Cardiac fibroblast (primary cell): ENCODE measurements at places on chromosomes 16 and 17.
A peak's percentile ranks its signal among the peaks of the same experiment; 100 is the strongest.

GRCh38 chr16:1771188-1771863 is at the start of gene NME3:
NME3 (minus strand) TSS chr16:1771543; CDS start chr16:1771534, 9 bp downstream.
- DNase-seq: peak; percentile 71

DNA sequence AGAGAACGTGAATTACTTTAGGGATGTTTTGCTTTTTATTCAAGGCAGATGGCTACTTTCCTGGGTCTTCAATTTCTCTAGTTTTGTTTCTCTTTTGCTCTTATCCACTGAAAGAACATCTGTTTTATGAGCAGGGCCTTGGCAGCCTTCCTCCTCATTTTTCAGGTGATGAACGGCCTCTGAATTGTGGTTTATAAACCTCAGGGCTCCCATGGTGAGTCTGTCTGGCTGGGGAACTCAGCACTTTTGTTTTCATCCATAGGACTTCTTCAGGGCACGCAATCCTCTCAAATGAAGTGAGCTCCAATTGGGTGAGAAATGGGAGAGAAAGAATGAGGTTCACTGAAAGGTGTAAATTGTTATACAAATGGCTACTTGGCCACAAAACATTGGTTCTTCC is 186.4 kb upstream of the ERCC4 start:
- DNase-seq: no peak

DNA sequence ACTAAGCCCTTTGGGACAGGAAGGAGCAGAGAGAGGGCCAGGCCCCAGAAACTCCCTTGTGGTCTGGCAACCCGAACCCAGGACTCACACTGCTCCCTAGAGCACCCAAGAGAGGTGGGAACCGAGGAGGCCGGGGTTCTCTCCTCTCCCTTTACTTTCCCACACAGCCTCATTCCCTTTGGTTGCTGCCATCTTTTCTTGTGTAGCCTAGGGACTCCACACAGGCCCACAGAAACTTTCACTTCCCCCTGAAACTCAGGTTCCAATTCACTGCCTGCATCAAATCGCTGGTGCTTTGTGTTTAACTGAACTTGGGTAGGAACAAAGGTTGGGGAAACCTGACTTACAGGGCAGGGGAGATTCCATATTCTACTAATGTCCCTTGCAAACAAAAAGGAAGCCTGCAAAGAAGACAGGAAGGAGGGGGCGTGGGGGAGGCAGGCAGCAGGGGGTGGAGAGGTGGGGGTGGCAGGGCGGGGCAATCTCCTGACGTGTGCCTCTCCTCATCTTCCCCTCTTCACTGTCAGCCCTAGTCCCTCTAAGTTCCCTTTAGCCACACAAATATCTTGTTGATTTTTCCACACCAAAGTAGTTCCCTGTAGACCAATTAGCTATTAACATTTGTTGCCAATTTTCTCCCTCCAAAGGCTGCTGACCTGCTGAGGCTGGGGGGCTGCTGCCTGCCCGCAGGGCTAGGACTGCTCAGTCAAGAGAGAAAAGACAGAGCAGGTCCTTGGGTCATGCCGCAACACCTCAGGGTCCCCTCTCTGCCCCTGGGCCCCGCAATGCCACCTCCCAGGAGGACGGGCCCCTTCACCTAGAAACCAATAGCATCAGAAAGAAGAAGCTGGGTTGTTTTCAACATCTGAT is 8.0 kb downstream of the ST3GAL2 start:
- DNase-seq: no peak

- DNase-seq: no peak
These were observed 131.7 kb upstream of the HSBP1 start for GRCh38 chr16:83676086-83676485.

DNA sequence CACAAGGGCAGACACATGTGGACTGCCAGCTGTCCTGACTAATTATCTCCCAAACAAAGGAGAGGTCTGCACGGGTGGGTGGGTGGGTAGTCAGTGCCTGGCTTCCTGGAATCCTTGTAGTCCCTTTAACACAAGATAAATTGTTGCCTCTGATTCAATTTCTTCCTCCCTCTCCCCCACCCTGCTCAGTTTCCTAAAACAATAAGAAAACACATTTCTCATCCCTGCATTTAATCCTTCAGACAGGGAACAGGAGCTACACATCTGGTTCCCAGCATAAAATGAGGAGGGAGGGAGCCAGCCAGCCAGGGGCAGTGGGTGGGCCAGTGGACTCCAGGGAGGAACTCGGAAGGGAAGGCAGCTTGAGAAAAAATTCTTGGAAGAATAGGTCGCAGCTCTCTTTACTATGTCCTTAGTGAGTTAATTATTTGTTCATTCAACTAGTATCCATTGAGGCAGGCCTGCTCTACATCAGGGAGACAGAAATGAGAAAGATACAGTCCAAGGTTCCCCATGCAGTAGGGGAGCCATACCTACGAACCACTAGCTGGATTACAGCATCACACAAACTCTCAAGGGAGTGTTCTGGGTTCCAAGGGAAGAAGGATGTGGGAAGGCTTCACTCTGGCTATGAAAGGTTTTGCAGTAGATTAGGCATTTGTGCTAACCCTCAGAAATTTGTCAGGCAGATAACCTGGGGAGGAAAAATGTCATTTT is 58.3 kb downstream of the CCT6B start:
- no peak for DNase-seq

- DNase-seq: no peak
These were observed 21.9 kb downstream of the GPR142 start for GRCh38 chr17:74389084-74389753.

GRCh38 chr17:61947367-61948078 is 19.7 kb upstream of the INTS2 start:
- DNase-seq: no peak

DNA sequence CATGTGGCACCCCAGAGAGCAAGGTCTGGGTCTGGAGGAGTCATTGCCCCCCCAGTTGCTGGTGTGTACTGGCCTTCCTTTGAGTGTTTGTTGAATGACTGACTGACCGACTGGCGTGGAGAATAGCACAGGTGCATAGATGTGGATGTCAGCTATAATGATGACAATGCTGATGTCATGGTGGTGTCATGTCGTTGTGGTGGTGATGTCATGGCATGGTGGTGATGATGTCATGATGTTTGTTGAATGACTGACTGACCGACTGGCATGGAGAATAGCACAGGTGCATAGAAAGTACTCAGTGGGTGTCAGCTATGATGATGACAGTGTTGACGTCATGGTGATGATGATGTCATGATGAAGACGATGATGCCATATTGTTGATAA is 22.1 kb downstream of the TMEM114 start:
- DNase-seq: no peak

DNA sequence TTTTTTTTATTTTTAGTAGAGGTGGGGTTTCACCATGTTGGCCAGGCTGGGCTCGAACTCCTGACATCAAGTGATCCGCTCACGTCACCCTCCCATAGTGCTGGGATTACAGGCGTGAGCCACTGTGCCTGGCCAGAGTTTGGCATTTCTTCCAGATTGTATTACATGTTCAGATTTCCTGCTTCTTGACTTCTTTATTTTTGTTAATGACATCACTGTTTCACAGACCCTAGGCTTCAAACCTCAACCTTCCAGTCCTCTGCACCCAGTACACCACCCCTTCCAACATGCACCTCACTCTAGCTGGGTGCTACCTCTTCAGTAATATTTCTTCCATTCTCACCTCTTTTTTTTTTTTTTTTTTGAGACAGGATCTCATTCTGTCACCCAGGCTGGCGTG is 53.6 kb upstream of the ZFHX3 start:
- DNase-seq: no peak

DNA sequence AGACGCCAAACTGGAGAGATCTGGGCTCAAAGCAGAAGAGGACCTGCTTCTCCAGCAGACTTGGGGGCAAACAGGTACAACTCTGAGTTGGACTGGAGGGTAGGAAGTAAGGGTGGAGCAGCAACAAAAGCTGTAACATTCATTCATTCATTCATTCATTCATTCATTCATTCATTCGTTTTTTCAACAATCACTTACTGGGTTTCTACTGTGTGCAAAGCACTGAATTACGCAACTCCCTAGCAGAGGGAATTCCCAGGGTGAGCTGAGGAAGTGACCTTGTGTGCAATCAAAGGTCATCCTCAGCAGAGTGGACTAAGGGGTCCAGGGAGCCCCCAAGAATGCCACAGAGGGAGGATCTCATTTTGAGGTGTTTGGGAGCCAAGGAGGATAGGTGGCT is 231.1 kb upstream of the SDK2 start:
- DNase-seq: no peak

GRCh38 chr17:2361010-2361760 is 23.9 kb downstream of the SGSM2 start:
- DNase-seq: no peak

DNA sequence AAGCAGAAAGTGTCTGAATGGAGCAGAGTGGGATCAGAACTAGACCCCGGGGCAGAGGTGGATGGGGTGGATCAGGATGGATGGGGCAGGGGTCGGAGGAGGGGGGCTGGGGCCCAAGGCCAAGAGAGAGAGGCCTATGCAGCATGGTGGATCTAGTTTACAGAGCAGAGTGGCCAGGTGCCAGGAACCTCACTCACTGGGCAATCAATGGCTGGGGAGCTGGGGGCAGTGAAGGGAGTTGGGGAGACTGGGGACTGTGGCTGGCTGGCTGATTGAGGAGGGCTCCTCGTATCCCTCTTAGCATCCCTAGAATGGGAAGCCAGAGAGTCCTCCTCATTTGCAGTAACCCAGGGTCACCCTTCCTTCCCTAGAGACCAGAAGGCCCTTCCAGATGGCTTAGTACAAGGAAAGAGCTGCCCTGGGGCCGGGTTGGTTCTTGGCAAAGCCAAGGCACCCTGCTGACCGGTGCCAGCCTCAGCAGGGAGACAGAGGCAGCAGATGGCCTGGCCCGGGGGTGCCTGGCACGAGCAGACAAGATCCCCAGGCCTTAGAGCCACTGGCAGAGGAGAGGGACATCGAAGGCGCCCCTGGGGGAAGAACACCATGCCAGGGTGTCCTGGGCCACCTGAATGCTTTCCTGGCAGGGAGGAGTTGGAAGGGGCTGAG is 36.8 kb downstream of the SRCIN1 start:
- DNase-seq: no peak

- DNase-seq: peak; percentile 60
These were observed 30.8 kb downstream of the HLF start for GRCh38 chr17:55295411-55296170.

- no peak for DNase-seq
These were observed at the start of gene CLDN9 for GRCh38 chr16:3012828-3013420. CLDN9 (plus strand) TSS chr16:3012923; CDS start chr16:3013363, 440 bp downstream.

- no peak for DNase-seq
These were observed 2.9 kb downstream of the CIITA start for GRCh38 chr16:10879681-10880589.

- peak; percentile 95 for DNase-seq
These were observed 13.4 kb downstream of the CMC2 start for GRCh38 chr16:80993307-80993706.

- DNase-seq: peak; percentile 91
These were observed 2.3 kb upstream of the SOX9 start for GRCh38 chr17:72118335-72119076.

DNA sequence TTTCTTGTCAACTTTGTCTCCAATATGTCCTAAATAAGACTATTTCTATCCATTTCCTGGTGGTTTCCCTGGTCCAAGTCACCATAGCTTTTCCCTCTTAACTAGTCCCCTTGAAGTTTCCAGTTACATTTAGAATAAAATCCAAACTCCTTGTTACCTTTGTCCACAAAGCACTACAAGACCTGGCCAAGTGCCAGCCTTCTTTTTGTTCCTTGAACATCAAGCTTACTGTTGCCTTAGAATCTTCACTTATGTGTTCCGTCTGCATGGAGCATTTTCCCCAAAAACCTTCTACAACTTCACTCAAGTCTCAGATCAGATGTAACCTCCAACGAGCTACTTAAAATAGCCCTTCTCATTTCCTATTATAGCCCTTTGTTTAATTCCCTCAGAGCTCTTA is 101.4 kb downstream of the ITFG1 start:
- no peak for DNase-seq

- DNase-seq: no peak
These were observed 183.5 kb upstream of the MAF start for GRCh38 chr16:79784007-79784406.

DNA sequence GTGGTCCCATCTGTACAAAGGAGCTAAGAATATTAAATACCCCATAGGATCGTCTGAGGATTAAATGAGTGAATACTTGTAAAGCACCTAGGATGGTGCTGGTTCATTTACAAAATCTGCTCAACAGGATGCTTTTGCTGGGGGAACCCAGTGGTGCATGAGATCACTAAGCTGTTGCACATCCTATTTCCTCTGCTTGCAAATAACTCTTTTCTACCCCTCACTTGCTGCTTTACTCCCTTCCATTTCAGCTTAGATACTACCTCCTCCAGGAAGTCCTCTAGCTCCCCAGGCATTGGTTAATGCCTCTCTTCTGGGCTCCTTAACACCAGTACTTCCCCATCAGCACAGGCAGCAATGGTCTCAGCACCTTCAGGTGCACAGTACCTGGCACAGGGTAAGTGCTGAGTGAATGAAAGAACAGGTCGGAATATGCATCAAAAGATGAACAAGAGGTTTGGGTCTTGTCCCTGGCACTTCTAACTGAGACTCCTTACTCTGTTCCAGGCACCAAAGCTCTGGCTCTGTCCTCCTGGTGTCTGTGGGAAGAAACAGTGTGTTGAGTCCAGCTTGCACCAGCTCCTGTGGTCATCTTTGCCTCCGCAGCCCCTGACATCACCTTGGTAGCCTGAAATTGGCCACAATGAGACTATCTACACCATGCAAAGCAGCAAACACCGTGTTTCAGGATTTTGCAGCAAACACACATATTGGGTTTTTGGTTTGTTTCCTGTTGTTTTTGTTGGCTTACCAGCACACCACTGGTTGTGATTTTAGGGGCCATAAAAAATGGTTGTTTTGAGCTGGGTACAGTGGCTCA is 24.1 kb upstream of the IL21R start:
- DNase-seq: no peak

DNA sequence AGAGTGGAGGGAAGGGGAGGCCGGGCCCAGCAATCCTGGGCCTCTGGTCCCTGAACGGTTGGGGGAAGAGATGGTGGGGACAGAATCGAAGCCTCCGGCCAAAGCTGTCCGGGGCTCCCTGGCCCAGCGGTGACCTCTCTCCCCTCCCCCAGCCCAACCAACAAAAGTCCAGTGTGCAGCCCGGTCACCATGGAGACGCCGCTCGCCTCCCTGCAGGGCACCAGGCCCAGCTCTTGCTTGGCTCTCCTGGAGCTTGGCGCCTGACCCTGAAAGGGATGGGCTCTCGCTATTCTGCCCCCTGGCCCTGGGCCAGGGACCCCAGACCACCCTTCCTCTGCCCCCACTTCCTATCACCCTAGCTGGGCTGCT is 1.3 kb downstream of the METRN start:
- DNase-seq: peak; percentile 50

GRCh38 chr17:9811537-9811936 is 10.3 kb downstream of the GSG1L2 start:
- DNase-seq: no peak
